ENCODE measurements at places on chromosomes 7 and 10.

DNA sequence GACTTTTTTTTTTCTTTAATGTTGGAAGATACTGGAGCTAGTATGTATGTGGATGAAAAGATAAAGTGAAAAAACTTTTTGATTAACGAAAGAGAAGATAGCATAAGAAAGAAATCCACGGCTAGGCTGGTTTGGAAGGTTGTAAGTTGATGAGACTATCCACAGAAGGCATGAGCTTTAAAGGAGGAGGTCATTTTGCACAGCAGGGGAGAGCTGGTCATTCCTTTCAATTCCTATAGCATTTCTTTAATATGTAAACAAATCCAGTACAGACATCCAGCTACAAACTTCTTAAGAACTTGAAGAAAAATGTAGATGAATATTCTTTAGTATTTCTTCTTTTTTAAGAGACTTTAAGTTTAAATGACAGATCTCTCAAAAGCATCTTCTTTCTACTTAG lies 281.3 kb downstream of the CACNA2D1 start:
- DNase-seq: no peak

- DNase-seq: no peak
Observed at GRCh38 chr10:44473146-44473545, 88.2 kb upstream of the CXCL12 start.

DNA sequence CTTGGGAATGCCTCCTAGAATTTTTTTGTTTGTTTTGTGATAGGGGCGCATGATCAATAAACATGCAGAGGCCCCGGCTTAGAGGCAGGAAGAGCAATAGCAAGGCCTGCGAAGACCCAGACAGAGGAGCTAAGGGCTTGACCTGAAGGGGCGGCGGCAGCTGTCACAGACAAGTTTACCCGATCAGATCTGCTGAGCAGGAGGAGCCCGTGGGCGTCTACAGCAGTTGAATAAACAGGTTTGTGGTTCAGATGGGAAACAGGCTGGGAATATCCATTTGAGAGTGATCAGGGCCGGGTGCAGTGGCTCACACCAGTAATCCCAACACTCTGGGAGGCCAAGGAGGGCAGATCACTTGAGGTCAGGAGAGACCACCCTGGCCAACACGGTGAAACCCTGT lies 126.0 kb upstream of the CALN1 start:
- no peak for DNase-seq

GRCh38 chr7:87797395-87797794 lies 78.8 kb downstream of the SLC25A40 start:
- DNase-seq: no peak

DNA sequence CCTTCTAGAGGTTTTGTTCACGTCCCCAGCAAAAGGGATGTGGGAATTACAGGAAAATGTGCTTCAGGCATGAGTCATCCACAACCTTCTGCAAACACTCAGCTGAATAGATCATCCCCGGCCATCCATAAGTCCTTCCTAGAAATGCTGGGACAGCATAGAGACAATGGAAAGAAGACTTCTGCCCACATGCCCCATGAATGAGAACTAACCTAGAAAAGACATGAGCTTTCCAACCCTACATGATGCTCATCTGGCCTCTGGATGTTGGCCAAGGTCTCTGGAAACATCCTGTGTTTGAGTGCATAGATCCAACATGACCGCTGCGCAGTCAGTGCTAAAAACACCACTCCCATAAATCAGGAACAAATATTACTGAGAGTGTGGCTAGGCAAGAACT lies 277.5 kb downstream of the PLXNA4 start:
- DNase-seq: no peak

DNA sequence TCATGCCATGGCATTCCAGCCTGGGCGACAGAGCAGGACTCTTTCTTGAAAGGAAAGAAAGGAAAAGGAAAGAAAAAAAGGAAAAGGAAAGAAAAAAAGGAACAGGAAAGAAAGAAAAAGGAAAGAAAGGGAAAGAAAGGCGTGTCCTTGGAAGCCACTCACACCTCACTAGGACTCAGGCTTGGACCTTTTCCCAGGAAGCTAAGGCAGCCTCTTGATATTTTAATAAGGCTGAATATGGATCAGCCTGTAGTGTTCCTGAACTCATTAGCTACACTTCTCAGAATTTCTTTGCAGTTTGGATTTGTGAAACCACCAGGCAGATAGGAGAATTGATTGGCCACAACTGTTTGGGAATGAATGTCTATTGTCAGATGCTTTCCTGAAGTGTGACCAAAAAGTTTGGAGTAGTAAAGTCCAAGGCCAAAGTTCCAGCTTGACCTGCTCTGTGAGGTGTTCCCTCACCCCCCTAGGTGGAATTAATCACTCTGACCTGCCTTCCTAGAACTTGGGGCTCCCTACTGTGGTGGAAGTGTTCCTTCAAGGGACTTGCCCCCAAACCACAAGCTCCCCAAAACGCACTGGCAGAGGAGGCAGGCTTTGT lies 7.1 kb upstream of the MALSU1 start:
- no peak for DNase-seq

GRCh38 chr7:139345042-139345441 lies 3.9 kb downstream of the FMC1 start:
- DNase-seq: no peak

- DNase-seq: no peak
Observed at GRCh38 chr7:55178863-55179773, 160.3 kb downstream of the EGFR start.

DNA sequence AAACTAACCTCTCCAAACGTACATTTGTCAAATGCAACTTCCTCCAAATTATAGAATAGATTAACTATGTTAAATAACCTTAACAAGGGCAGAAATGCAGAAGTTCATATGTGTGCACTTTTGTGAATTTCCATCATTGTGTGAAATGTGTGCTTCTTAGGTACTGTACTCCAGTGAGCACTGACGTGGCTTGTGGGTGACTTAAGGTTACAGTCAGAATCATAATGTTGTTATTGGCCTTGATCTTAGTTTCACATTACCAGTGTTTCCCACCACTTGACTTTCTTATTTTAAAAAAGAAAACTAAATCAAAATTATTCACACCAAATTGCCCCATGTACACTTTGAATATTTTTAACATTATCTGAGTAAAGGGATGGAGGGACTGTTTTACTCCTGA lies 155.1 kb upstream of the FZD8 start:
- no peak for DNase-seq

Data from C1 segment of cervical spinal cord (tissue), 14 donors.